ENCODE measurements at places on chromosomes 5 and 9.

GRCh38 chr5:142387024-142387682 is 62.3 kb upstream of the SPRY4 start:
- DNase-seq = no peak

- no peak for DNase-seq
Measured at GRCh38 chr5:172466062-172466461, 11.7 kb upstream of the SH3PXD2B start.

DNA sequence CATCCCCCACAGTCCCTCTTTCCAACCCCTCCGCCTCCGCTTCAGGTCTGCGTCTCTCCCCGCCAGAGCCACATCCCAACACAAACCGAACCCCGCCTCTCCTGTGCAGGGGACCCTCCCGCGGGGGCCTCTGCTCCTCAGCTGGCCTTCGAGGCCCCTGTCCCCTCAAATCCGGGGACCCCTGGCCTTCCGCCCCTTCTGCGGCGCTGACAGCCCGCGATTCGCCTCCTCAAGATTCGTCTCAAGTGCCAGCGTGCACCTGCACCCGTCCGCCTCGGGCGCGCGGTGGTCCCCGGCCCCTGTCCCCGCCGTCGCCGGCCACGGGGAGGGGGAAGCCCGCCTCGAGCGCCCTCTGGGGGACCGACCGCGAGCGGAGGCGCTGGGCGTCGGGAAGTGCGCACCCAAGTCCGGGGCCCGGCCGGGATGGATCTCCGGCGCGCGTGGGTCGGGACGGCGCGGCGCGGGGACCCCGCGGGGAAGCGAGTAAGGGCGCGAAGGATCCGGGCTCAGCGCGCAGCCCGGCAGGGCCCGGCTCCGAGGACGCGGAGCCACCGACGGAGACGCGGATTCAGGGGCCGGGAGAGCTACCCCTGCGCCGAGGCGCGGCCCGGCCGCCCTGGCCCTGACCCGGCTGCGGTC is 623 bp downstream of the FLT4 start:
- no peak for DNase-seq

- no peak for DNase-seq
Measured at GRCh38 chr9:135178498-135178897, 91.0 kb downstream of the OLFM1 start.

DNA sequence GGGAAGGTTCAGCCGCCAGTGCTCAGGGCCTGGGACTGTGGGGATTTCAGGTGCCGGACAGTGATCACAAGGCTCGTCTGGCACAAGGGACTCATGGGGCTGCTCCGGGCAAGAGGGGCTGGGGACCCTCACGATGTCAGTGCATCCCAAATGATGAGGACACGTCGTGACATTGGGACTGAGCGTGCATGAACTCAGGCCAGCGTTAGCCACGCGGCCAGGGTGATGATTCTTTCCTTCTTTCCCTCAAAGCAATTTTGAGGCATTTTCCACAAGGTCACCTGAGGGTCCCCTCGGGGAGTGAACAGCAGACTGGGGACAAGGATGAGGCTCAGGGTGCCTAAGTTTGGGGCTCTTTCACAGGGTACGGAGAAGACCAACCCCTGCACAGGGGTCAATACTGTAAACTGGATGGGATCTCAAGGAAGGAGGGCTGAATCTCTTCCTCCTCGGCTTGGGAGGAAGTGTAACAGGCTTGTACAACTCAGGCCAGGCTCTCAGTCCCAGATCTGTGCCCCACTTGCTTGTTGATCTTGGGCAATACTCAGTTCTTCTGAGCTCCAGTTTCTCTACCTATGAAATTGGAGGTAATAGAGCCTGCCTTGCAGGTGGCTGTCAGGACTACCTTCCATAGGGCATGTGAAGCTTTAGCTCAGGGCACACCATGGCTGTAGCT is 78.5 kb downstream of the PRRT1B start:
- no peak for DNase-seq

GRCh38 chr5:17316970-17317459 is 99.6 kb downstream of the BASP1 start:
- DNase-seq = peak; percentile 71

DNA sequence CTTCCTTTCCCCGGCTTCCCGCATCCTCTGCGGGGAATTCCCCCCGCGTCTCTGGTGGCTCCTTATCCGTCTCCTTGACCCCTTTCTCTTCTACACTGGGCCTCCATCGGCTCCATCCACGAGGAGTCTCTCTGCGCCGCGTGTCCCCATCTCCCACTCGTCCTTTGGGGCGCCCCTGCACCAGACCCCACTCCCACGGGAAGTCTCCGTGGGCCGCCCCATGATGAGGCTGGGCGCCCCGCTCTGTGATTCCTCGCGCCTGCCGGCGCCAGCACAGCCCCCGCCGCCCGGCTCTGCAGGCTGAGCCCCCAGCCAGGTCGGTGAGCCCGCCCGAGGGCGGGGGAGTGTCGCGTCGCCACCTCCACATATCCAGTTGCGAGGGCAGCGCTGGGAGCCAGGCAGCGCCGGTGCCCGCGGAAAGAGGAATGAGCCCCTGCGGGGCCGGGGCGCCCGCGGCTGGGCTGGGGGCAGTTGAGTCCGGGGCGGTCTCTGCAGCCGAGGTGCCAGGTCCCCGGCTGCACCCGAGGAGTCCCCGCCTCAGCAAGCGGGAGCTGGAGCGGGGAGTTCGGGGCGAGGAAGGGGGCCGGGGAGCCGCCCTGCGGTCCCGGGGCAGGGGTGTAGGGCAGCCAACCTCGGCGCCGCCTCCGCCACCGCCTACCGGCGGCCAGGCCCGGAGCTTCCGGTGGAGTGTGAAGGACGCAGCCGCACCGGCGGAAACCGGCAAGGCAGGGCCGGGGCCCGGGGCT is 2.1 kb upstream of the TRAF1 start:
- peak; percentile 60 for DNase-seq

GRCh38 chr5:124301850-124302249 is 444.6 kb downstream of the ZNF608 start:
- DNase-seq = peak; percentile 68

GRCh38 chr5:178259623-178260536 is 27.3 kb upstream of the PHYKPL start:
- DNase-seq = no peak

- no peak for DNase-seq
Measured at GRCh38 chr5:163261647-163262269, 175.6 kb upstream of the CCNG1 start.

DNA sequence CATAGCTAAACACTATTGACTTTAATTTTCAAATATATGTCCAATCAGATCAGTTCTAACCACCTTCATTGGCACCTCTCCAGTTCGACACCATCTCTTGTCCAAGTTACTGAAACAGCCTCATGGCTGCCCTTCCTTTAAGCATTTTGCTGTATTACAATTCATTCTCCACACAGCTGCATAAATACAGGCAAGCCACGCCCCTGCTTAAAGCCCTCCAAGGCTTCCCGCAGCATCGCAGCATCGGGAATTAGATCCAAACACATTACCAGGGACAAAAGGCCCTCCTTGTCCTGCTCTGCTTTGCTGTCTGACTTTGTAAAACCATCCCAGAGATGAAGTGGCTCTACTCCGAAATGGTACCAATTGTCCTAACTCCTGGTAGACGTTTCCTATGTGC is 75.1 kb upstream of the RAI14 start:
- DNase-seq = peak; percentile 51

DNA sequence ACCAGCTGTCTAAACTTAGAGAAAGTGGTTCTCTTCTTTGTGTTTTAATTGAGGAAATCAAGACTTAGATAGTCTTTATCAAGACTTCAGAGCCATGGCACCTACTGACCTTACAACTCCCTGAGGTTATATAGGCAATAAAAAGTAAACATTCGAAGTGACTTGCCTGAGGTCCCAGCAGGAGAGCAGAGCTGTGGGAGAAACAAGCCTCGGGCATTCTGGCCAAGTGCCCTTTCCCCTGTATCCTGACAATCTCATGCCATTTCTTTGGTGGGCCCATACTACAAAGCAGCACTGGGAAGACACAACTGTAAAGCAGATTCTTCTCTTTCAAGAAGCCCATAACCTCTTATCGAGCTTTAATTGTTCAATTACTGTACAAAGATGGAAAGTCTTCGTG is 23.1 kb downstream of the FREM1 start:
- DNase-seq = no peak

- no peak for DNase-seq
Measured at GRCh38 chr9:99125446-99125845, 20.5 kb downstream of the TGFBR1 start.

DNA sequence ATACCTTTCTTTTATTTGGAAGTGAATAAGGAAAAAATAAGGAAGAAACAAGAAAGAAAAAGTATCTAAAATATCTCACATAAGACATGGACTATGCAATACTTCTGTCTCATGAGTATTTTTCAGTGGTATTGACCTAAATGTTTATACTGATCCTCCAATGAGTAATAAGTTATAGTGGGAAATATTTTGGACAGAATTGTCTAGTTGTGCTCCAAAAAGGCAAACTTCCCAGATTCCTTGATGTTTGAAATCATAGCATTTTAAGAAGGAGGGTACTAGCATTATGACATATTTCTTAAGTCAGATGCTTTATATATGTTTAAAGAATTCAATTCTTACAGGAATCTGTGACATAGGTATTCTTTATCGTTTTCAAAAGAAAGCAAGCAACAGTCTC is 34.5 kb upstream of the BASP1 start:
- peak; percentile 72 for DNase-seq

- peak; percentile 80 for DNase-seq
Measured at GRCh38 chr9:94847486-94847885, 121.0 kb downstream of the AOPEP start.

- no peak for DNase-seq
Measured at GRCh38 chr9:121784731-121785411, 133.4 kb downstream of the DAB2IP start.

GRCh38 chr9:78654324-78654723 is 357.4 kb downstream of the PSAT1 start:
- no peak for DNase-seq

- DNase-seq = no peak
Measured at GRCh38 chr5:143040622-143041021, 270.4 kb downstream of the ARHGAP26 start.

DNA sequence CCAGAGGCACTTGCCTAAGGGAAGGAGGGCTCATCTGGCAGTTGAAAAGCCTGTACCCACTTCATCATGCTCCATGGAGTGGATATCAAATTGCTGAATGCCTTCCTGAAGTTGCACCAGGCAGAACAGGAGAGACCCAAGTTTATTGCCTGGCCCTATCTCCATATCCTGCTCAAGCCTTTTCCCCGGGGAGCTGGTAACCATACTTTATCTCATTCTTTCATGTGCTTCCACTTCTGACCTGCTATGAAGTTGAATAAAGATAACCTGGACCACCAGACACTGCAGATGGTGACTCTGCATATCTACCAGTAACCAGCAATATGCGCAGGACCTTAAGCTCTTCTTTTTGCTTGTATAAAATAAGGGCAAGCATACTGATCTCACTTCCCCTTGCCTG is 1397.5 kb upstream of the CDH6 start:
- DNase-seq = no peak

- DNase-seq = no peak
Measured at GRCh38 chr5:60823574-60823973, 20.5 kb downstream of the ELOVL7 start.

- peak; percentile 68 for DNase-seq
Measured at GRCh38 chr5:137218471-137218870, 280.7 kb downstream of the SPOCK1 start.

- peak; percentile 32 for DNase-seq
Measured at GRCh38 chr5:58458743-58459145, 1.1 kb downstream of the PLK2 start.

Measured in fibroblast of skin of abdomen (primary cell).